ENCODE measurements at places on chromosomes 3 and 15.

DNA sequence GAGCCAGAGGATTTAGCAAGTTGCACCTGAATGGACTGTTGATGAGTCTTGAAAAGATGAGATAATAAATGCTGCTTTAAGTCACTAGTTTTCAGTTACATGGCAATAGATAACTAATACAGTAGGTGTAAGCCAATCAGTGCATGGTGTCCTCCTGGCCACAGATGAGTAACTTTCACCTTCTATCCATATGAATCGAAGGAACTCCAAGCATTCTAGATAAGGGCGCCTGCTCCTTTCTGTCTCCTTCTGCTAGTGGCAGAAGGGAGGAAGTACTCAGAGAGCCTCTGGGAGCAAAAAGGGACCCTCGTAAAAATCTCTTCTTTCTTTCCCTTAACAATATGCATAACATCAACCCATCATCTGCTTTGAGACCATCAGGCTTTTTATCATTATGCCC, 37.3 kb downstream of the TM6SF1 start:
- DNase-seq = no peak

DNA sequence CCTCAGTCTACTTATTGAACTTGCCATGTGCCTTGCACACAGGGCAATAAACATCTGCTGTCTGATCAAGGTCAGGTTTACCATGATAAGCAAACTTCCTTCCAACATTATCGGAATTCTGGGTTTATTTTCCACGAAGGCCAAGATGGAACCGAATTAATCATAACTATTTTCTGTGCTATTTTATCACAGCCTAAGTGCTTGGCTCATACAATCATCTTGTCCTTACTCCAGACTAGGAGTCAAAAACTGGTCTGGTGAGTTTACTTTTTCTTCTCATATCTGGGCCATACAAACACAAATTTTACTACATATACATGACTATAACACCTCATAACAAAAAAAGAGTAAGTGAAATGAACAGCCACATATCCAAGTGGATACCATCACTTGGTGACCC, 2.3 kb downstream of the FBN1 start:
- no peak for DNase-seq

- no peak for DNase-seq
Observed at GRCh38 chr15:65752151-65752700, 39.9 kb downstream of the DENND4A start.

DNA sequence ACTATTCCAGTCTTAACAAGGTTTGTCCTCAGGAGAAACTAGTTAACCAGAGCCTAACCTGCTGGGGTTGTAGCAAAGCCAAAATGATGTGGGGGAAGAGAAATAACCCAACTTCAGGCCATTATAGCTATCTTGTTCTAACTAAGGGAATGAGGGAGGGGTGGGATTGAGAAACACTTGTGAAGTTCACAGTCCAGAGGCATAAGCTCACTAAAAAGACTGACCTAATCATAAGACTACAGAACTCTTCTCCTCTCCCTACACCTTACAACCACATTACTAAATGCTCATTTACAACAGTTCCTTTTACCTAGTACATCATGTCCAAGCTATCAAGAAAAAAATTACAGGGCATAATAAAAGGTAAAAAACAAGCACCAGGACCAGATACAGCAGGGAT, 52.8 kb downstream of the UBE3A start:
- no peak for DNase-seq

DNA sequence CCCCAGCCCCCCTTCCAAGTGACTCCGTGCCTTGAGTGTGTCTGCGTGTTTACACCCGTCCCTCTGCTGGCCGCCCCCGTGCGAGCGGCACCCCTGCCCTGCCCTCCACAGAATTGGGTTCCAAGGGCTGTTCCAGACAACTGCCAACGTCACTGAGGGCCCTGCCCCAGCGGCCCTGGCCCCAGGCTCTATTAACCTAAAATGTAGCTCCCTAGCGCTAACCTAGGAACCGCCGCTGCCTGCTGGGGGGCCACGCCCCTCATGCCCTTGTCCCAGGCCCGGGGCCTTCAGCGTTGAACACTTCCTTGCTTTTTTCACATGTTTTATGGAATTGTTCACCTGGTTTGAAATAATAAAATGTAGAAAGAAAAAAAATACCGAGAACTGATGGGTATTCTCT, 10.0 kb upstream of the SEMA3B start:
- no peak for DNase-seq

DNA sequence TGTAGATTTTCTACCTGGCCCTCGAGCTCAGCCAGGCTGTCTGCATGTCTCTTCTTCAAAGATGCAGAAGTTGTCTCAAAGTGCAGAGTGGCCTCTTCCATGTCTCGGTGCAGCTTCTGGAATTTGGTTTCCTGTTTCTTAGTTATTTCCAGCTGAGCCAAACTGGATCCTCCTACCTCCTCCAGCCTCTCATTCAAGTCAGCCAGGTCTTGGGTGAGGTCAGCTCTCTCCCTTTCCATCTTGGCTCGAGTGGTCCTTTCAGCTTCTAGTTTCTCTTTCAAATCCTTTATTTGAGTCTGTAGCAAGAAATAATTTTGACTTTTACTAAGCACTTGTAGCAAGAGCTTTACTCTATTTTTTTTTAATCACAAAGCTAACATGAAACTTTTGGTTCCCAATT, 81.8 kb downstream of the MYH15 start:
- no peak for DNase-seq

- no peak for DNase-seq
Observed at GRCh38 chr3:53154881-53155285, 6.1 kb upstream of the PRKCD start.

DNA sequence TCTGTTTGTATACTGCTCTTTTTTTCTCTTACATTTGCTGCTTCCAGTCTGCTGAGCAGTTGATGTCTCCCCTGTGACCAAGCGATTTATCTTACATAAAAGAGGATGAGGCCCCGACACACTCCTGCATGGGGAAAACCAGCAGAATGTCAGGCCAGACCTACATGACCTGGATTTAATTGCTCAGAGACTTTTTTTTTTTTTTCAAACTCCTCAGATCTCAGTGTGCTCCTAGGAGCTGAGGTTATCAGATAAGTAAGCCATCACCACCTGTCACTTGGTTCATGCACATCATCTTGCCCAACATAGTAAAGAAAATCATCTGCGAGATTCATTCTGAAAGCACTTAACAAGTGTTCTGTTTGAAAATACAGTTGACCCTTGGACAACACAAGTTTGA, 163.1 kb downstream of the PLCL2 start:
- peak; percentile 12 for DNase-seq

DNA sequence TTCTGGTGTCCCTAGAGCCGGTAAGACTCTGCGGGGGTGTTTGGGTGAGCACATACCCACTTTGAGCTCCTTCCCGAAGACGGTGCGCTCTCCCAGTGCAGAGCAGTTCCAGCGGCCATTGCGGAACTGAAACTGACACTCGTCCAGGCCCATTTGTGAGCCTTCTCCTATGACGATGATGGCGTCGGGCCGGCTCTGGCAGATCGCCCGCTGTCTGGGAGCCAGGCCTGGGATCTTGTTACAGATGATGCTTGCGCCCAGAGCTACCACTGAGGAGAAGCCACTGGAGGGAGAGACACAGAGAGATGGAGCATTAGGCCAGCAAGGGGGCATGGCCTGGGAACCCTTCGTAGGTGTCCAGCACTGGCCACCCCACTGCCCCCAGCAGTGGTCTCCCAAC, 5.0 kb downstream of the WNT7A start:
- no peak for DNase-seq

DNA sequence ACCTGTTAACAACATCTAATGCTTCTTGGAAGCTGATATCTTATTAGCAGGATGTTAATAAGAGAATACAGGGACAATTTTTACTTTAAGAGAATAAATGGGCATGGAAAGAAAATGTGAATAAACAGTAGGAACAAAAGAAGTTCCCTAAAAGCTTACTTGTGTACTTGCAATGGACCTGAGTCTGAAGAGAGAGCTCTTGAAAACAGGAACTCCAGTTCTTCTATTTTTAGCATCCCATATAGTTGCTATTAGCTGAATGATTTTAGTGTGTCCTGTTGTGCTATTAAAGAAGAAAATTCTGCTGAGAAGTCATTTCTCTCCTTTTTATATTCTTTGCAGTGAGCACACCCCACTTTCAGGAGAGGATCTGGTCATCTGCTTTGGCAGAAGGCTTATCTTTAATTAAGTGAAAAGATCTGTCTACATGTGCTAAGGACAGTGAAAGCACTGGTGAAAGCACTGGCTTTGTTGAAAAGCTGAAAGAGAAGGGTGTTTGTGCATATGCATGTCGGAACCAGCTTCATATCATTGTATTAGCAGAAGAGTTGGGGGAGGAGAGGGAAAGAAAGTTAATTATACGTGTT, 1.4 kb upstream of the ST3GAL6 start:
- no peak for DNase-seq

DNA sequence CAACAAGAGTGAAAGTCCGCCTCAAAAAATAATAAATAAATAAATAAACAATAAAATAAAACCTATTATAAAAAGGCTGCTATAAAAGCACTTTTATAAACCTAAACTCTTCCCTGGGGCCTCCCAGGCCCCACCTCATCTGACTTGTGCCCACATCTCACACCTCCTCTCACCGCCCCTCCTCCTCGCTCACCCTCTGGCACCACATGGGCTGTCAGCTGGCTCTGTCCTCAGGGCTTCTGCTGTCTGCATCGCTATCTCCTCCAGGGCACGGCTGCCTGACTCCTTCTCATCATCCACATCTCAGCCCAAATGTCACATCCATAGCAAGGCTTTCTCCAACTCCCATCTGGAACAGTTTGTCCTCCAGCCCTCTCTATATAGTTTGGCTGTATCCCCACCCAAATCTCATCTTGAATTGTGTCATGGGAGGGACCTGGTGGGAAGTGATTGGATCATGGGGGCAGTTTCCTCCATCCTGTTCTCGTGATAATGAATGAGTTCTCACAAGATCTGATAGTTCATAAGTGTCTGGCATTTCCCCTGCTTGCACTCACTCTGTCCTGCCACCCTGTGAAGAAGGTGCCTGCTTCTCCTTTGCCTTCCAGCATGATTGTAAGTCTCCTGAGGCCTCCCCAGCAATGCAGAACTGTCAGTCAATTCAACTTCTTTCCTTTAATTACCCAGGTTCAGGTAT, 8.8 kb upstream of the SH3BP5 start:
- no peak for DNase-seq

- DNase-seq = peak; percentile 58
Observed at GRCh38 chr3:142808103-142808917, 80.6 kb downstream of the PCOLCE2 start.

- DNase-seq = no peak
Observed at GRCh38 chr15:70266412-70267121, 168.8 kb upstream of the TLE3 start.

DNA sequence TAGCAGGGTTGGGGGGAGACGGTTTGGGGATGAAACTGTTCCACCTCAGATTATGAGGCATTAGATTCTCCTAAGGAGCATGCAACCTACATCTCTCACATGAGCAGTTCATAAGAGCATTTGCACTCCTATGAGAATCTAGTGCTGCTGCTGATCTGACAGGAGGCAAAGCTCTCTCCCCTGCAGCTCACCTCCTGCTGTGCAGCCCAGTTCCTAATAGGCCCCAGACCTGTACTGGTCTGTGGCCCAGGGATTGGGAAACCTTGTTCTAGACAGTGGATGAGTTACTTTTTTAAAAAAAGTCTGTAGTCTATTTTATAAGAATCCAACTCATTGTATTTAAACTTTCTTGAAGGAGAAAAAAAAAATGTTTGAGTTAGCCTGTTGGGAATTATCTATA, 100.0 kb downstream of the HHLA2 start:
- no peak for DNase-seq

GRCh38 chr3:85481411-85482212, 522.8 kb downstream of the CADM2 start:
- no peak for DNase-seq

DNA sequence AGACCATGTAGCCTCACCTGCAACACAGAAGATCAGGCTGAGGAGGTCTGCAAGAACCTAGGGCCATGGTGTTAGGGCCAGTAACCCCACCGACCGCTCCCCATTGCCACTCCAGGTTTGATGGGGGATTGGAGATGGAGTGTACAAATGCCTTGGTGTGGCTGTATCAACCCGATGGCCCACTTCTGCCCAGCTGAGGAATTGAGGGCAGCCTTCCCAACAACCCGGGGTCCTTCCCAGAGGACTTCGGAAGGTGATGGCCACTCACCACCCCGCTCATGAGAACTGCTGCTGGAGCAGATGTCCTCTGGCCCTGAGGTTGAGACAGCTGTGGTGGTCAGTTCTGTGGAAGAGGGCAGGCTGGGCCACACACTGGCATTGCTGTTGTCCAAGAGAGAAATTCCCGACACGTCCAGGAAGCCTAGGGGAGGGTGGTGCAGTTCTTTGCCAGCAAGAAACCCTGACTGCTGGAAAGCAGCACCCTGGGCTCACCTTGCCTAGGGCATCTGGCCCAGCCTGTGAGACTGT, 8.9 kb downstream of the GORASP1 start:
- no peak for DNase-seq

DNA sequence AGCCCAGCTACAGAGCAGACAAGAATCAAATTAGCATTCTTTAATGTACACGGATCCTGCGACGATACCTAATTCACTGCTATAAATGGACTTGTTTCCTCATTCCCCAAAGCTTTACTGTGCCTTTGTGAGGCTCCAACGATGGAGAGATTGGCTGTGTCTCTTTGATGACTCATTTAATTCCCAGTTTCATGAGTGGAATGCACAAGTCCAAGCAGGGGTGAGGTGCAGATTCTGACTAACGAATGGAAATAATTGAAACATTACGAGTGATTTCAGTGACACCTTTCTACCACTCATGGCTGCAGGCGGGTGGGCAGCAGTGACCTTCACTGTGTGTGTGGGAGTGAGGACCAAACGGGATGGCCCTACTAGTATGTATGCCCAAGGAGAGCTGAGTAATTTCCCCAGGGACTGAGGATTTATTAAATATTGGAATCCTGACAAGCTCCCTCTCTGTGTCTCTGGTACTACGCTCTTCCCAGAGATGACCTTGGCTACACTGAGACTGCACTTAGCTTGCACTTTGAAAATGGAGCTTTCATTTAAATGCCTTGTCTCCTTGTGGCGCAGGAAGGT, 156.7 kb downstream of the CACNA2D3 start:
- no peak for DNase-seq

- DNase-seq = no peak
Observed at GRCh38 chr3:153567556-153567955, 405.5 kb downstream of the RAP2B start.

DNA sequence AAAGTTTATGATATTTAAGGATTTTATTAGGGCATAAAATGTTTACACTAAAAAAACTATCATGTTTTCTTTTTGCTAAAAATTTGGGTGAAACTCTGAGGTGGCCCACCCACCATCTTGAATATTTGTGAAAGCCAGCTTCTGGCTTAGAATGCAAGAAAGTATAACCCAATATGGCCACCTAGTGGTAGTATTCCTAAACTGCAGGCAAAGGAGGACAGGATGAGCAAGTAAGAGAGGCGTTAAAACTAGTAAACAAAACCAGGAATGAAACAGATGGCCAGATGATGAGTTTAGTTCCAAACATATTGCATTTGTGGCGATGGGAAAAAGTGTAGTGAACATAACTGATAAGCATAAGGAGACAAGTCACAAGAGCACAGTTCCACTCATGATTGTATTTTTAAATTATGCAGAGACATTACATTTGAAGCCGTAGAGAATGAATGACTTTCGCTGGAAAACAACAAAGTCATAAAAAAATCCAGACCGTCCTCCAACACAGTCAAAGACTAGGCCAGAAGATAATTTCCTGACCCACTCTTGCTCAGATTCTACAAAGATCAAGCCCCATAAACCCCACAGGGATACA, 103.3 kb upstream of the PRTG start:
- peak; percentile 80 for DNase-seq

All from activated CD4-positive, alpha-beta T cell treated with anti-CD3 and anti-CD28 coated beads, Interleukin-2, amount 50 U/mL, for 16 hours (primary cell).